ENCODE measurements at places on chromosomes 2 and 18.

DNA sequence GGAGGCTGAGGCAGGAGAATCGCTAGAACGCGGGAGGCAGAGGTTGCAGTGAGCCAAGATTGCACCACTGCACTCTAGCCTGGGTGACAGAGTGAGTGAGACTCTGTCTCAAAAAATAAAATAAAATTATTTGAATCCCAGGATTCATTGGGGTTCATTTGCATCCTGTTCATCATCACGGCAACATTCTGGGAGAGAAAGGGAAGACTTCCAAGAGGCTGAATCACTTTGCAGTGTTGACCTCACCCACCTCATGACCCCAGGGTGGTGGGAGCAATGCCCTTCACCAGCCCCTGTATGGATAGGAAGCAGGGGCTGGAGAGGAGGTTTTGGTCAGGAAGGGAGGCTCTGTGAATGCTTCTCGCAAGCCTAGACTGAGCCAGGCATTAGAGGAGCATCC lies 195.6 kb downstream of the CTIF start:
- no peak for DNase-seq

DNA sequence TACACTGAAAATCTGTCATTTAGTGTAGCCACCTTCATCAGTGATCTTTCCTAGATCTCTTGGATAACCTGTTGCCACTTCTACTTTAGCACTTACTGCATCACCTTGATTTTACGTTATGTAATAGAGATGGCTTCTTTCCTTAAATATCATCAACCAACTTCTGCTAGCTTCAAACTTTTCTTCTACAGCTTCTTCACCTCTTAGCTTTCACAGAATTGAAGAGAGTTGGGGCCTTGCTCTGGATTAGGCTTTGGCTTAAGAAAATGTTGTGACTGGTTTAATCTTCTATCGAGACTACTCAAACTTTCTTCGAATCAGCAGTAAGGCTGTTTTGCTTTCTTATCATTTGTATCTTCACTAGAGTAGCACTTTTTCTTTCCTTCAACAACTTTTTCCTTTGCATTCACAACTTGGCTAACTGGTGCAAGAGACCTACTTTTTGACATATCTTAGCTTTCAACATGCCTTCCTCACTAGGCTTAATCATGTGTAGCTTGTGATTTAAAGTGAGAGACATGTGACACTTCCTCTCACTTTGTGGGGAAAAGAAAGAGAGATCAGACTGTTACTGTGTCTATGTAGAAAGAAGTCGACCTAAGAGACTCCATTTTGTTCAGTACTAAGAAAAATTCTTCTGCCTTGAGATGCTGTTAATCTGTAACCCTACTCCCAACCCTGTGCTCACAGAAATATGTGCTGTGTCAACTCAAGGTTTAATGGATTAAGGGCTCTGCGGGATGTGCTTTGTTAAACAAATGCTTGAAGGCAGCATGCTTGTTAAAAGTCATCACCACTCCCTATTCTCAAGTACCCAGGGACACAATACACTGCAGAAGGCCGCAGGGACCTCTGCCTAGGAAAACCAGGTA lies 99.6 kb downstream of the ATL2 start:
- no peak for DNase-seq

DNA sequence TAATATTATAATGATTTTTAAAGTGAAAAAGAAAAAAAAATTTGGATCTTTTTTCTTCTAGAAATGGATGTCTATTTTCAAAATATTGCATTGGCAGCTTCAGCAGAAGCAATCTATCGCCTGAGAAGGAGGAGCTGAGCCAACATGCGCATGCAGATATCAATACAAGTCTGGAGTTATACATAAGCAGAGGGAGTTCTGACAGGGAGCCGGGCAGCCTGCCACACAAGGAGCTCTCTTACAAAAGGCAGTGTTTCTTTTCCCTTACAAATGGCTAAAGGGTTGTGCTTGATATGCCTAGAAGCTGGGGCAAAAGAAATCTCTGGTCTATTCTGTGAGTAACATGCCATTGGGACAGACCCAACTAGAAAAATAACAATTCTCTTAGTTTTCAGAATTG lies 291.9 kb upstream of the TRIB2 start:
- peak; percentile 54 for DNase-seq

DNA sequence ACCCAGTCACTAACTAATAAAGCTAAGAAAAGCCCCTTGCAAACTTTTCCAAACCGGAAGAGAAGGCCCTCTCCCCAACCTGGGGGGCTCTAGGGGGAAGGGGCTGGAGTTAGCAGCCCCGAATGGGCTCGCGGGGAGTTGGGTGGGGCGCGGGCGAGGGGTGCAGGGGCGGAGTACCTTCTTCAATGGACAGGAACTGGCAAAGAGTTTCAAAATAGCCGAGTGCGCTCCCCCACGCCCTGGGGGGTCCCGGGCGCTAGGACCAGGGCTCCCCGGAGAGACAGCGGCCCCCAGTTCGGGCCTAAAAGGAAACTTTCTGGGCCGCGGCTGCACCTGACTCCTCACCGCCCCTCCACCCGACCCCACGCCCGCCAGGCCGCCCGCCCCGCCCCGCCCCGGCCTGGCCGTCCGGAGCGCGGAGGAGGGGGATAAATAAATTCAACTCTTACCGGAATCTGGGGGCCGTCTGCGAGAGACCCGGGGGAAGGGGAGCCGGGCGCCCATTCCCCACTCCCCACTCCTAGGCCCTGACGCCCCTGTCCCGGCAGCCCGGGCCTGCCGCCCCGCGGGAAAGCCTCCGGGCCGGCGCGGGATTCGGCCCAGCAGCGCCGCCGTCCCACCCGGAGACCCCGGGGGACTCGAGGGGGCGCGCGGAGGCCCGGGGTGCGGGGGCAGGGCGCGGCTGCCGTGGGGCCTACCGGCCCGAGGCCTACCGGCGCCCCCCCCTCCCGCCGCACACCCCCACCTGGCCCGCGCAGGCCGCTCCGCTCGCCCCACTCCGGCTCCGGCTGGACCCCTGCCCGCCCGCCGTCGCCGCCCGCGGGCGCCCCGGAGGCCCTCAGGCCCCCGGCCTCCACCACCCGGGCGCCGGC lies 868 bp downstream of the INO80D start:
- peak; percentile 74 for DNase-seq

GRCh38 chr18:58158459-58158858 lies 114.4 kb downstream of the NEDD4L start:
- no peak for DNase-seq

DNA sequence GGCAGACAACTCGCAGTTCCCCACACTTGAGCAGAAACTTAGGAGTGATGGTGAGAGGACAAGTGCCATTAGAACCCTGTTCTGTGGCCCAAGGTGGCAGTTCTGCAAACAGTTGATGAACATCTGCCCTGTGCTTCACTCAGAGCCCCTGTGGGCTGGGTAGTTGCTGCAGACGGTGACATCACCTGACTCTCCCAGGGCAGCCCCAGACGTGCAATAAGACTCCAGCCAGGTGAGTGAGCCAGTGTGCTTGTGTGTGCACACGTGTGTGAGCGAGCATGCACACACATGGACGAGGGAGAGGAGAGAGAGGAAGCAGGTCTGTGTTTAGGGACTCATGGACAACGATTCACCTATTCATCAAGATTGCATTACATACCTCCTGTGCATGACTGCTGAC lies 136.0 kb upstream of the GLI2 start:
- no peak for DNase-seq

DNA sequence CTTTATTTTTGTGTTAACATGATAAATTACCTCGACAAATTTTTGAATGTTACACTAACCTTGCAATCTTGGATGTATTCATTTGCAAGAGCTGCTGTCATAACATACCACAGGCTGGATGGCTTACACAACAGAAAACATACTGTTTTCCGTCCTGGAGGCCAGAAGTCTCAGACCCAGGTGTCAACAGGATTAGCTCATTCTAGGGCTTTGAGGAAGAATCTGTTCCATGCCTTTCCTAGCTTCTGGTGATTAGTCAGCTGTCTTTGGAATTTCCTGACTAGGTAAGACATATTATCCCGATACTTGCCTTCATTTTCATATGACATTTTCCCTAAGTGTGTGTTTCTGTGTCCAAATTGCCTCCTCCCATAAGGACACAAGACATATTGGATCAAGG lies 188.6 kb upstream of the CDH19 start:
- DNase-seq, result no peak

DNA sequence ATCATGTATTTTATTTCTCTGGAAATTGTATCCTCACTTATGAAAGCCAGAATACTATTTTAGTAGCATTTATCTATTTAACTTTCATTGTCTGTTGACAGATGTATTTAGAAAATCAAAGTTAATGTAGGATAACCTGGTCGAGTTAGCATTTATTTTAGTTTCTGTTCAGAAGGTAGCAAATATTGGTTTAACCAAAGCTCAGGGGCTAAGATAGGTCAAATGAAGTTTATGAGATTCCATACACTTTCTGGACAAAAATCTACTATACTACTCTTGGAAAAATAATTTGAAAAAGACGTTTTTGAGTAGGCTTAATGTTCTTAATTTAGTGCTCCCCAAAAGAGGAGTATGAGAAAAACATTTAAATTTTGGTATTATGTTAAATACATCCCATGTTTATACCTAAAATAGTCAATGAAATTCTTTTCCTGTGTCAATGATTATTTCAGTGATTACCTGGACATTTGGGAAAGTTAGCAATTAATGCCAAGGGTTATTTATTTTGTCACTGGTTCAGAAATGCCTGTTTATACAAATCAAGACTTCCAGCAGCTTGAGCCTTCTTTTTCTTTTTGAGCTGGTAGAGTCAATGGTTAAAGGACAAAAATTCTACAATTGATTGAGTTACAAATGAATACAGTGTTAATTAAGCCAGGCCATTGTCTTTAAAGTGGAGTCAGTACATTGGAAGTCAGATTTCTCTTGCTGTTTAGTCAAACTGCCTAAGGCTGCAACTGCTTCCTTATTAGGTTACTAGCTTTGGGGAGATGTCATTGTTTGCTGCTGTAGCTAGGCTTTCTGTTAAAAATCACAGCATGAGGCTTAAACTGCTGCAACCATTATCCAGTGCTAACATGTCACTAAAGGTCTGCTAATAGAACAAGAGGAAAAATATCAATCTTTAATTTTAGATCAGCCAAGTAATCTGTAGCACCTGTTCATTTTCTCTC lies 182.3 kb downstream of the CAMKMT start:
- peak; percentile 76 for DNase-seq

- no peak for DNase-seq
Measured at GRCh38 chr18:58572680-58573079, 56.2 kb downstream of the ALPK2 start.

DNA sequence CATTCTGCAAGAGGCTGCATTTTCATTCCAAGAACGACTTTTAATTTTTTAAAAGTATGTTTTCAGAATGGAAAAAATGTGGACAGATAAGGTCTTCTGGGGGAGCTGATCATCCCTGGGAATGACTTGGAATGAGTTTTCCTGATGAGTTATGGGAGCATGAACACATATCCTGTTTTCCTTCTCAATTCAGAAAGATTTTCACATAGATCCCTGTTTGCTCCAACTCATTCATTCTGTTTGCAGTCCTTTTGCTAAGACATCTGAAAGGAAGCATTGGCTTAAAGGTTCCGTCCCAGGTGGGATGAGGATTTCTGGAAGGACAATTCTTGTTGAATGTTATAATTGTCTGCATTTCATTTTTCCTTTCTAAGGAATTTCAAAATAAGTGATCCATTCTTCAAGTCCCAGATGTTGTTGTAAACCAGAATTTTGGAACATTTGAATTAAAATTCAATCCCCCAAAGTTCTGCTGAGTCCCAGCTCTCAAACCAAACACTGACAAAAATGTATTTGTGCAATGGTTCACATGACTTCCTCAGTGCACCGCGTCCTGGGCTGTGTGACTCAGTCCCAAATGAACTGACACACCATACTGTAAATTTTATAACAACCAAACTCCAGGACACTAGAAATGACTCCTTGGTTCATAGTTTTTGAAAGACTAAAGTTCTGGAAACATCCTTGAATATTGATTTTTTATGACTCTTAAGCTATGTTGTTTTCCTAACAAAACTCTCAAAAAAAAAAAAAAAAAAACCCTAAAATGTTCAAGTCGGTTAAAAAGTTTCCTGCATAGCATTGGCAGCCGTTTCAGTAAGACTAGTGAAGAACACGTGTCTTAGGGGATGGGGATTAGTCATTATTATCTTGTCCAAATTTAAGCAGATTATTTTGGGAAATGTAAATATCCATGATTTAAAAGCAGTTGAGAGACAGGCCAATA lies 281.8 kb upstream of the TCF4 start:
- no peak for DNase-seq

- no peak for DNase-seq
Measured at GRCh38 chr2:104938231-104938941, 84.5 kb downstream of the POU3F3 start.

GRCh38 chr2:56682397-56682760 lies 498.6 kb downstream of the CCDC85A start:
- no peak for DNase-seq

DNA sequence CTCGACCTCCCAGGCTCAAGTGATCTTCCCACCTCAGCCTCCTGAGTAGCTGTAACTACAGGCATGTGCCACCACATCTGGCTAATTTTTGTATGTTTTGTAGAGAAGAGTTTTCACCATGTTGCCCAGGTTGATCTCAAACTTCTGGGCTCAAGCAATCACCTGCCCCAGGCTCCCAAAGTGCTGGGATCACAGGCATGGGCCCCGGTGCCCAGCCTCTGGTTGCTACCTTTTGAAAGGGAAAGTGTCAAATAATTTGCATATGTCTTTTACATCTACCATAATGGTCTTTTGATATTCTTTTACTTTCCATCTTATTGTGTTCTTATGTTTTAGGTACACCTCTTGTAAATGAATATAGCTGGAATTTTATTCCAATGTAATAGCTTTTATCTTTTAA lies 263.1 kb upstream of the FN1 start:
- no peak for DNase-seq

GRCh38 chr18:53991805-53992204 lies 232.7 kb downstream of the MBD2 start:
- DNase-seq, result no peak

- no peak for DNase-seq
Measured at GRCh38 chr2:215529271-215529670, 93.4 kb upstream of the FN1 start.

- DNase-seq, result no peak
Measured at GRCh38 chr18:59553273-59553870, 143.9 kb downstream of the CCBE1 start.

DNA sequence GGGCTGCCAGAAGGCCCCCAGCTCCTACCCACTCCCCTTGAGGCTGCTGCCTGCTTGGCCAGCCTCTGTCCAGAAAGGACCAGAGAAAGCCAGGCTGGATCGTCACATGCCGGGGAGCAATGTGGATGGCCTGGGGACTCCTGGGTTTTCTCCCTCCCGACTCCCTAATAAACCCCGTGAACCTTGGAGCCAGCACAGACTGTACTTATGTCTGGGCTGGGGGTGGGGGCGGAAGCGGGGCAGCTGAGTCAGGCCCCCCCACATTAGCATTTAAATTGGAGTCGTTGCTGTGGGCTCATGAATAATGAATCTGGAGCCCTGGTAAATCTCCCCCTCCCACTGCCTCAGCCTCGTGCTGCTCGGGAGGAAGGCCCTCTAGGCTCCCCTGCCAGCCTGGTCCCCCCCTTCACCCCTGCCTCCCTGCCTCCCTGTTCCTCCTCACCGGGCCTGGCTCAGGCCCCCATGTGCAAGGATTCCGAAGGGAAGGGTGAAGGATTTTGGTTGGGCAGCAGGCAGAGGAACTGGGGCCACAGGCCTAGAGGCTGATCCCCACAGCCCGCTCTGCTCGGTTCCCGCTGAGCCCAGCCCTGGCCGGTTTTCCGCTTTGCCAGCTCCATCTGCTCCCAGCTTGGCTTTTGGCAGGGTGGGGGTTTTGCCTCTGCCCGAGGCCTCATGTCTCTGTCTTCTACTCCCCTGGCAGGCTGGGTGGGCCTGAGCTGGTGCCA lies 7.3 kb upstream of the ASIC4 start:
- DNase-seq, result peak; percentile 73

All from eye (tissue), 1 donor.